Stimulated activated CD8-positive, alpha-beta memory T cell treated with anti-CD3 and anti-CD28 coated beads, Interleukin-4, amount 100 ng/mL, for 1 hour (primary cell): ENCODE measurements at places on chromosomes 2 and 18.

DNA sequence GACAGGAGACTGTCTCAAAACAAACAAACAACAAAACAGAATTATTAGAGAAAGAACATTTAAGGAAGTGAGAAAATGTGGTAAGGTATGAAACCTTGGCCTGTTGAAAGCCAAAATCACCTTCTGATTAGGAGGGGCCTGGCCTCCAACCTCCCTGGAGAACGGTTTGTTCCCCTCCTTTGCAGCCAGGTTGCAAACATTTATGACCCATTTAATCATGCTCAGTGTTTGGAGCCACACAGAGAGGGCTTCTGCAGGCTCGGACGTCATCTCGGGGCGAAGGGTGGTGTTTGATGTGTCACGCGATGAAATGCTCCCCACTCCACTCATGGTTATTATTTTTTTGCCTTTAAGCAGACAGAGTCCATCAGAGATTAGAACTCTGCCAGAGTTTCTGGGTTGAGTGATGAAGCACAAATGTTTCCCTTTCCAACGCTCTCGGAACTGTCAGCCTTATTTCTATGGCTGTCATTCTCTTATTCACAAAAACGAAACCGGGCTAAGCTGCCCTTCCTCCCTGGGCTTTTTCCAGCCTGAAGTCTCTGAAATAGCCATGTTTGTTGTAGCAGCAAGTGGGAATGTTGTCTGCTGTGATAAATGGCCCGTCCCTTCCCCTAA is 33.6 kb upstream of the ROCK2 start:
- DNase-seq: no peak

GRCh38 chr2:204706939-204707338 is 161.7 kb downstream of the PARD3B start:
- DNase-seq: no peak

DNA sequence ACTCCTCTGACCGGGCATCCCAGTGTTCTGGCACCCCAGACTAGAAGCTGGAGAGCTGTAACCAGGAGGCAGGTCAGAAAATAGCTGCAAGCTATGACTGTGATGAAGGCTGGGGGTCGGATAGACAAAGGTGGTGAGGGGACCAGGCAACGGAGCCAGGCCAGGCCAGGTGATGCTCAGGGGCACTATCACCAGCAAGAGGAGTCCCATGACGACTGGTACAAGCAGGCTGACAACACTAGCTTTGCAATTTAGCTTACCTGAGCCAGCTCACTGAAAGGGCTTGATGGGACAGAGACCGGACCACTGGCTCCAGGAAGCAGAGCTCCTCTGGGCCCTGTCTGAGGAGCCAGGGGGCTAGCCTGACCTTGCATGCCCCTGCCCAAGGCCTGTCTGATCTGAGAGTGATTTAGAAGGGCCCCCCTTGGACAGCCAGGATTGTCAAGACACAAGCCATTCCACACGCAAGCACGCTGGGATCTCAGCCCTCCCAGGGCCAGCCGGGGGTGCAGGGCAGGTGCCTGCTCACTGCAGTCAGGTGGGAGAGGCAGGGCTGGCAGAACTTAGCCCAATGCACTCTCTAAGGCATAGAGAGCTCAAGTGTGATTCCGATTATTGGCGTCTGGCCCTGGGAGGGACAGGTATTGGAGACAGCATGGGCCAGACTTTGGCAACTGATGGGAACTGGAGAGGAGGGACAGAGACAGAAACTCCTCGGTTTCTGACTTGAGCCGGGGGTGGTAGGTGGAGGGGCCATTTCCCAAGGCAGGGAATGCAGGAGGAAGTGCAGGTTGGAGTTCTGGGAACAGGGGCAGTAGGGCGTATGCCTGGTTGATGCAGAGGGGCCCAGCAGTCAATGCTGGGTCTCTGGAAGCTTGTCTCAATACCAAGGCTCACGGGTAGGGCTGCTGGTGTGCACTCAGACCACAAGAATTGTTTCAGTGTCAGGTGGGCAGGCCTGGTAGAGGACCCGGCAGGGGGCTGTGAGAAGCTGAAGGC is 47.7 kb downstream of the MYO7B start:
- no peak for DNase-seq

DNA sequence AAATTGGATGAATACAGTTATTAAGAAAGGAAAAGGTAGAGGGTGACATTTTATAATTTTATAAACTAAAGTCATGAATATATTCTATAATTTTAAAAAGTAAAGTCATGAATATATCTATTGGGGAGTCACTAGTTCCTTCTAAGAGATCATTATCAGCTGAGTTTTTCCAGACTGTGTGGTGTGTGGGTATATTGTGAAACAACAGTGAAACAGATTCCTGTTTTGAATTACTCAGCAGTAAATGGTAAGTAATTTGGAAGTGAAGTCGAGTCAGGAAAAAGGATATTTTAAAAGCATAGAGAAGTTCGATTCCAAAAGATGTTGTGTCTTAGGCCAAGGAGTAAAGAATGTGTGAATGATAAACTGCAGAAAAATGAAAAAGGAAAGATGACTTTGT is 1018.2 kb upstream of the NXPH2 start:
- DNase-seq: no peak

GRCh38 chr2:3443506-3444084 is 64.1 kb downstream of the TRAPPC12 start:
- no peak for DNase-seq

DNA sequence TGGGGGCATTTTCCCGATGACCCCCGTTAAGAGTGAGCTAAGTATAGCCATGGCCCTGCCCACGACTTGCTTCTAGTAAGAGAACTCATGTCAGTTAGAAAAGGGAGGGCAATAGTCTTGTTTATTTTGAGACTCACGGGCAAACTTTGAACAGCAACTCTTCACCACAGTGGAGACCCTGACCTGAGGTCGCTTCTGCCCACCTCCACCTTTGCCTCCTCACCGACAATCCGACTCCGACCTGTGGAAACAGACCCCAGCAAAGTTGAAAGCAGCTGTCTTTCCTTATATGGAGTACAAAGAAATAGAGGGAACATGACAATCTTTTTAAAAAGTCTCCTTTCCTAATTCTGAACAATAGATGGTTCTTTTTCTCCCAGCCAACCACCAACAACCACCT is 155.0 kb upstream of the GCFC2 start:
- DNase-seq: no peak

DNA sequence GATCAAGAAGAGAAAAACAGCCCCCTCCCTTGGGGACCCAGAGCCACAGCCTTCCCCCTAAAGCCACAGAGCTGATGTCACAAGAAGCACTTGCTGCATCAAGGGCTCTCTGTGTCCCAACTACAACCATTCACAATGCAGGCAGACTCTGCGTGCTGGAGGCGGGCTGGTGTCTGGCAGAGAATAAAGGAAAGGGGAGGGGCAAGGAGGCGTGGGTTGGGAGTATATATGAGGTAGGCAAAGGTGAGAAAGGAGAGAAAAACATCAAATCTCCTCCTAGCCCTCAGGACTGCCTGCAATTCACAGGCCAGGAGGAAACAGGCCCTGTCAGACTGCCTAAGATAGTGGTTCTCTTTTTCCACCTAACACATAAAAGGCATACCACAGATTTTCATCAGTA is 48.8 kb upstream of the IHH start:
- DNase-seq: no peak

- no peak for DNase-seq
These were observed 494.8 kb downstream of the RIT2 start for GRCh38 chr18:42620657-42621056.

- no peak for DNase-seq
These were observed 142.0 kb downstream of the TMEM18 start for GRCh38 chr2:535222-535621.

DNA sequence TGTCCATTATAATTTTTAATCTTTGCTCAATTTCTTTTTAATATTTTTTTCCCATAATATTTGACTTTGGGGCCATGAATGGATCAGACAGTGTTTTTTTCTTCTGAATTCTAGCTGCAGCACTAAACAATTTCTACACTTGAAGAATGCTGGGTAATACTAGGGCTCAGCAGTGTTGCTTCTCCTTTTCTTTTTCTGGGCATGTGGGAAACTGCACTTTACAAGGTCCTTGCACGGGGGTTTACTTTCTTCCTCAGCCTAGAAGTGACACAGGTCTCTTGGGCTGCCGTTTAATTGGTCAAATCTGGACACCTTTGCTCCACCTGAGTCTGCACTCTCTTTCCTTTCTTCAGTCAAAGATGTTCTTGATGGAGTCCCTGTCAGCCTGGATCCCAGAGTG is 135.4 kb upstream of the APCDD1 start:
- no peak for DNase-seq

DNA sequence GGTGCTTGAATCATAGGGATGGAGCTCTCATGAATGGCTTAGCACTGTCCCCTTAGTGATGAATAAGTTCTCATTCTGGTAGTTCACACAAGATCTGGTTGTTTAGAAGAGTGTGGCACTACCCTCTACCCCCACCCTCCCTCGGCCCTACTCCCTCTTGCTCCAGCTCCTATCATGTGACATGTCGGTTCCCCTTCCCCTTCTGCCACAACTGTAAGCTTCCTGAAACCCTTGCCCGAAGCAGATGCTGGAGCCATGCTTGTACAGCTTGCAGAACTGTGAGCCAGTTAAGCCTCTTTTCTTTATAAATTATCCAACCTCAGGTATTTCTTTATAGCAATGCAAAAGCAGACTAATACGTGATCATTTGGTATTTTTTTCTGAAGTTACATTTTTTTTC is 1012.6 kb downstream of the BCL11A start:
- DNase-seq: no peak
